ENCODE measurements at places on chromosomes 6 and 20. TPM values are rescaled to one million over a fixed set of nuclear protein-coding genes. Genes with fewer than 3 reads are reported as not detected.

RCAN2 gene
- 0.82 TPM for polyA plus RNA-seq

ENPP4 gene
- polyA plus RNA-seq, result 11.1 TPM

OR2J3 gene
- polyA plus RNA-seq, result not detected

DNA sequence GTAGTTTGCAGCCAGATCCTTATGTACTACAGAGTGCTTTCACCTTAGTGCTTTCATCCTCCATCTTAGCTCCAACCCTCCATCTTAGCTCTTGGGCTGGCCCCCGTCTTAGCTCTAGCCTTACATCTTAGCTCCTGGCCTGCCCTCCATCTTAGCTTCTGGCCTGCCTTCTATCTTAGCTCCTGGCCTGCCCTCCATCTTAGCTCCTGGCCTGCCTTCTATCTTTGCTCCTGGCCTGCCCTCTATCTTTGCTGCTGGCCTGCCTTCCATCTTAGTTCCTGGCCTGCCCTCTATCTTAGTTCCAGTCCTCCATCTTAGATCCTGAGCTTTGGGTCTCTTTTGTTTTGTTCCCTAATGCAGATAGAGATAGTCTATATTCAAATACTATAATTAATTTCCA lies 22.0 kb downstream of the GNAS start:
- no peak for DNase-seq

SLC32A1 gene
- polyA plus RNA-seq, result not detected

GHRH gene
- not detected for polyA plus RNA-seq

- no peak for DNase-seq
Measured at GRCh38 chr6:15477746-15478145, 185.1 kb downstream of the DTNBP1 start.

PEX6 gene
- polyA plus RNA-seq, result 14.6 TPM

- DNase-seq, result peak; percentile 65
Measured at GRCh38 chr6:130018744-130019325, 454 bp downstream of the L3MBTL3 start.

HTR1E gene
- polyA plus RNA-seq, result not detected

- DNase-seq, result no peak
Measured at GRCh38 chr6:155346957-155347356, 32.7 kb upstream of the TFB1M start.

DNA sequence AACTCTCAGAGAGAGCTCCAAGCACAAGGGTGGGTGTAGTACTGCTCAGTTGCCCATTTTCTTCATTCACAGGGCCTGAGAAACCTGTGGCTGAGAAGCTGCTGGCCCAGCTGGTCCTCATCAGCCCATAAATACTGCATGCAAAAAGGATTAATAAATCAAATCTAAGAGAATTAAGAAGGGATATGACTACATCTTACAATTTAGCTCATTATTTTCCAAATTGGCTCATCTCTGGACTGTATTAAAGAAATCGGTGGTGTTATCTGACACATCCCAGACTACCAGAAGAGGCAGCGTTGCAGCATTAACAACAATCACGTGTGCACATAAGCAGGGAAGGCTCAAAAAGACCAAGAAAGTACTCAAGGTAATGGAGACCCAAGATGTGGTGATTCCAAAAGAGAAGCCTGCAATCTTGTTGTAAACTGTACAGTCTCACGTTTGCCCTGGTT lies 90.7 kb downstream of the CD24 start:
- no peak for DNase-seq

GRCh38 chr6:107192830-107193229 lies 77.5 kb upstream of the BEND3 start:
- no peak for DNase-seq

CASS4 gene
- polyA plus RNA-seq, result 5.6 TPM

DNA sequence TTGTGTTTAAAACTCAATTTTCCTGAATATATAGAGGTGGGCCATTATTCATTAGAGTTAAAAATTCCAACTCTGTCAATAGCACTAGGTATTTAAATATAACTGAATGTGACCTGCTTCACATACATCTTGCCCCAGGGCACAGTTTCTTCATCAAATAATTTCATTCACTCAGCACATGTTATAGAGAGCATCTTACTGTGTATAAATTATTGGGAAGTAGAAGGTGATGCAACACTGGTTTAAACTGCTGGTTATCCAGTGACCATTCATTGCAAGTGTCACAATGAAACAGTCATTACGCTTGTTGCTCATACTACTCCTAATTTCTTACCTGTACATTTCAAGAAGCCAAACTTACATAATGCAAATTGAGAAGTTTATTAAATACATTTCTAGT lies 93.4 kb downstream of the KHDRBS2 start:
- no peak for DNase-seq

NRSN1 gene
- polyA plus RNA-seq, result not detected

DNA sequence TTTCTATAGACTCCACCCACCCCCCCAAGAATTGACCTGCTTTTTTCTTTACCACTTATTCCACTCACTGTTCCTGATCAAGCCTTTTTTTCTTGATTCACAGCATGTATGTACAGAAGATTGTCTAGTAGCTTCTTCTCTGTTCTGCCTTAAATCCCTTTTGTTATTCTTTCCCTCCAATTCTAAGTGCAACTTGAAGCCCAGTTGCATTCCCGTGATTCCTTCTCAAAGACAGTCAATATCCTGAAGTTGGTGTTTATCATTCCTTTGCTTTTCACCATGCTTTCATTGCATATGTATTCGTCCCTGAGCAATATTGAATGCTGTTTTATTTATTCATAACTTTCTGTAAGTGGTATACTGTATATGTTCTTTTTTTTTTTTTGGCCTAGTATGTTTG lies 21.0 kb downstream of the XRN2 start:
- DNase-seq, result no peak

DNA sequence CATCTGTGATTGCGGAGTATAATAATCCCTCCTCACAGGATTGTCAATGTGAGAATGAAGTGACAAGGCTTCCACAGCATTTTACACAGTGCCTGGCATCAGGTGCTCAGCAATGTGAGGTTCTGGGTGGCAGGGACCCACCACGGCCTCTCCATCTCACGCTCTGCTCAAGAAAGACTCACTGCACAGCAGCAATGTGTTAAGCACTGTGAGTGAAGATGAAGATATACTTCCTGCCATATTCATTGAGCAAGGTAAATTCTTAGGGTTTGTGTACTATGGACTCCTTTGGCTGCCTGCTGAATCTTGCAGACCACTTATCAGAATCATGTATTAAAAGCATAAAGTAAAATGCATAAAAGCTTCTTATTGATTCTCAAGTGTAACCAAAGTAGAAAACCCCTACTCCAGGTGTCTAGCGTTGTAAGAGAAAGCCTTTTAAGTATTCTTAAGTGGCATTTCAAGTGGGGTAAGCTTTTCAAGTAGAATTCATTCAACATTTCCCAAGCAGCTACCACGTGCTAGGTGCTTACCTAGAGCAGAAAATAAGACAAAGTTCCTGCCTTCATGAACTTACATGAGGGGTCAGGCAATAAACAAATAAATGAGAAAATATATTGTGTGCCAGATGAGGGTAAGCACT lies 17.0 kb upstream of the MEP1A start:
- no peak for DNase-seq

DNA sequence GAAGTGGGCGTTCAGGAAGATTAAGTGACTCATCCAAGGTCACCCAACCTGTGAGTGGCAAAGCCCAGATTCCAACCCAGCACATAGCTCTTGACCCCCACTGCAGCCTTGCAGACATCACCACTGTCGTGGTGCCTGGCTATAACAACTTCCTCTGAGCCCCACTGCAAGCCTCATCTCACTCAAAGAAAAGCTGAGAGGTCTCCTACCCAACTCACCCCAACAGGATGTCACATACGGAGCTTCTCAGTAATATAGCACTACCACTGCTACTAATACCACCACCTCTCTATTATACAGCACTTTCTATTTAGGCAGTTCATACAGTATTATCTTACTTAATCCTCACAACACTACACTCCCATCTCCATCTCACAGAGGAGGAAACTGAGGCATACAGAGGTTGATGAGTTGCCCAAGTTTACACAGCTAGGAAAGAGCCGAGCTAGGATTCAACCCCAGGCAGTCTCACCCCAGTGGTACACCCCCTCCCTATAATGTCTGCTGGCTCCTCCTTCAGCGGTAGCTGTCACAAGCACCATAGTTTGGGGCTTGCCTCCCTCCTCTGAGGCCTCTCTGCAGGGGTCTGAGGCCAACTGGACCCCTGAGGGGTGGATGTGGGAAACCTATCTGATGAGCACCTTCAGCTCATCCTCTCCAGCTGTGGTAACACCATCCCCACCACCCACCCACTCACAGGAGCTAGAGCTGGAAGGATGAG lies 19.5 kb downstream of the TFEB start:
- no peak for DNase-seq

BMP6 gene
- polyA plus RNA-seq, result not detected

PHACTR1 gene
- 0.38 TPM for polyA plus RNA-seq

FRK gene
- polyA plus RNA-seq, result not detected

POPDC3 gene
- polyA plus RNA-seq, result not detected

GRCh38 chr20:41776421-41776820 lies 158.2 kb upstream of the CHD6 start:
- DNase-seq, result no peak

ARFRP1 gene
- 73.9 TPM for polyA plus RNA-seq

- no peak for DNase-seq
Measured at GRCh38 chr6:170264086-170264485, 26.8 kb downstream of the DLL1 start.

IPCEF1 gene
- 57.8 TPM for polyA plus RNA-seq

SSTR4 gene
- not detected for polyA plus RNA-seq

DNA sequence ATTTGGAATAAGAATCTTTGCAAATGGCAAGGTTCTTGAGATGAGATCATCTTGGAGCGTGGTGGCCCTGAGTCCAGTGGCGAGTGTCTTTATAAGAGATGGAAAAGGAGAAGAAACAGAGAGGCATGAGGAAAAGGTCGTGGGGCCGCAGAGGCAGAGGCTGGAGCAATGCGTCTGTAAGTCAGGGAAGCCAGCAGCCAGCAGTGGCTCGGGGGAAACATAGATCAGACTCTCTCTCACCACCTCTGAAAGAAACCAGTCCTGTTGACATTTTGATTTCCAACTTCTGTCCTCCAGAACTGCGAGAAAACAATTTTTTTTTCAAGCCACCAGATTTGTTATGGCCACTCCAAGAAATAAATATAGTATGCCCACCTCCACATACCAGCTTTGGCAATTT lies 226.6 kb downstream of the TFAP2C start:
- no peak for DNase-seq

GRCh38 chr6:26133730-26134129 lies 46.5 kb downstream of the HFE start:
- DNase-seq, result no peak

- DNase-seq, result no peak
Measured at GRCh38 chr6:136411453-136412354, 122.1 kb upstream of the BCLAF1 start.

- peak; percentile 77 for DNase-seq
Measured at GRCh38 chr6:85449388-85449817, 480 bp upstream of the NT5E start.

- DNase-seq, result no peak
Measured at GRCh38 chr6:108242721-108243120, 18.1 kb downstream of the SNX3 start.

HIVEP2 gene
- 15.4 TPM for polyA plus RNA-seq

DNA sequence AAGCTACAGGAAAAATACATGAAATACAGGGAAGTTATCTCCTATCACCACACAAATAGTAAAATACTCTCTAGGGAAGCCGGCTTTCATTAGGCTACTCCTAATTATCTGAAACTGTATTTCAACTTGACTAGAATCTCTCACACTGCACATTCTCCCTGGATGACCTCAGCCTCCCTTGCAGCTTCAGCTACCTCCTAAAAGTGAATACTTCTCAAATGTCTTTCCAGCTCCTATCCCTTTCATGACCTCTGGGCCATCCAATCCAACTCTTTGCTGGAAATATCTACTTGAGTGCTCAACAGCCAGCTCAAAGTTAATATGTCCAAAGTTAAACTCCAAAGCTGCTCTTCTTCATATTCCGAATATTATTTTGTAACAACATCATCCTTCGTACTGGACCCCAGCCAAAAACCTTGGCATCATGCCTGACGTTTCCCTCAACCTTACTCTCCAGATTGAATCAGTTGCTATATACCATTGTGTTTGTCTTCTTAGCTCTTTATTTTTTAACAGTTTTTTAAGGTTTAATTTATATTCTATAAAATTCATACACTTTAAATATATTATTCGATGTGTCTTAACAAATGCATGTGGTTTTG lies 29.4 kb upstream of the KIF6 start:
- DNase-seq, result no peak

GRCh38 chr6:39962831-39963230 lies 28.6 kb upstream of the MOCS1 start:
- no peak for DNase-seq

C20orf204 gene
- 0.40 TPM for polyA plus RNA-seq

- no peak for DNase-seq
Measured at GRCh38 chr6:118354641-118355040, 193.5 kb upstream of the PLN start.

DNA sequence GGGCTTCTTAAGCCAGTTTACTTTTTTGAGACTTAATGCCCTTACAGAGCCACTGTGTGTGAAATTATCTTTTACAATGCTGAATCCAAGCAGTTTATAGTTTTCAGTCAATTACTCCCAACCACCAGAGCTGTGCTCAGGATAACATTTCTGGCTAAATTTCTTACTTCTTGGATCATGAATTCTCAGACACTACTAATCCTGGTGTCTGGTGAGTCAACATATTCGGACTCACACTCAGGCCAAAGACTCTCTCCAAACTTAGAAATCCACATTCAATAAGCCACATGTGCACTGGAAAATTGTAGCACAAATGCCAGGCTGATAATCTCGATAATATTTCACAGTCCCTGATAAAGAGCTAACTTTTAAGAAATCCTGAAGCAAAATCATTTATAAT lies 49.0 kb downstream of the PTPRT start:
- no peak for DNase-seq

ECT2L gene
- polyA plus RNA-seq, result 0.09 TPM

GRCh38 chr6:50213146-50213545 lies 163.4 kb upstream of the DEFB112 start:
- no peak for DNase-seq

DNA sequence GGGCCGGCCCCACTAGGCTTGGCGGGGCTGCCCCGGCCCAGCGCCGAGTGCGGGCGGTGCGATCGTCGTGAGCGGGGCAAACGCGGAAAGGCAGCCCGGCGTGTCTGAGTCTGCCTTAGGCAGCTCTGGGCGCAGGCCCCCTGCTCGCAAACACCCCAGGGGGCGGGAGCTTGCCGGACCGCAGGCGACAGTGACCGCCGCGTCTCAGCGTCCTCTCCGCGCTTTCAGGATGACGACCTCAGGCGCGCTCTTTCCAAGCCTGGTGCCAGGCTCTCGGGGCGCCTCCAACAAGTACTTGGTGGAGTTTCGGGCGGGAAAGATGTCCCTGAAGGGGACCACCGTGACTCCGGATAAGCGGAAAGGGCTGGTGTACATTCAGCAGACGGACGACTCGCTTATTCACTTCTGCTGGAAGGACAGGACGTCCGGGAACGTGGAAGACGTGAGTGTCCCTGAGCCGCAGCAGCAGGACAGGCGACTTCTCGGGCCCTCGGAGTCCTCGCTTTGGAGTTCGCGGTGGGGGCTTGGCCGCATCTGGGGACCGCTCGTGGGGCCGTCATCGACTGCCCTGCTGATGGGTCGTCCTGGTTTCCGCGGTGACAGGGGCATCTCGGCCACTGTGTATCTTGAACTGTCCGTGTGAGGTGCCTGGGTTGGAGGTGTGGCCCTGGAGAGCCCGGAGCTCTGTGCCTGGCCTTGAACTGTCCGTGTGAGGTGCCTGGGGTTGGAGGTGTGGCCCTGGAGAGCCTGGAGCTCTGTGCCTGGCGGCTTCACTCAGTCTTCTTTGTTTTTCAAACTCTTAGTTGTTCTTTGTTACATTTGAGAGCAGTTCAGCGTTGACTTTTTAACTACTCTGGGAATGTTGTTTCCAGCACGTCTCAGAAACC lies 786 bp downstream of the ADRM1 start:
- no peak for DNase-seq
